A549 treated with Mapracorat at 1 μM for 4 hours (cell line): ENCODE measurements at places on chromosomes 7 and 10. TPM values are rescaled to one million over a fixed set of nuclear protein-coding genes. Genes with fewer than 3 reads are reported as not detected.

Gene ZP3
- total RNA-seq, result 17.8 to 21.0 TPM (median 20.2 TPM) in 5 replicates

Gene SNCG
- total RNA-seq, result 9.9 to 14.5 TPM (median 13.4 TPM) in 5 replicates

Gene INTS15
- 21.0 to 25.9 TPM (median 24.2 TPM) in 5 replicates for total RNA-seq

Gene TMEM236
- 0.02 to 0.08 TPM (median 0.03 TPM) in 5 replicates for total RNA-seq

Gene ARPC1A
- 118 to 141 TPM (median 124 TPM) in 5 replicates for total RNA-seq

Gene CHST3
- 41.1 to 53.7 TPM (median 47.1 TPM) in 5 replicates for total RNA-seq
